Neural progenitor cell (in vitro differentiated cells): ENCODE measurements at places on chromosomes 5 and 9.

GRCh38 chr9:116491219-116491618 is 195.9 kb upstream of the TRIM32 start:
- no peak for DNase-seq

DNA sequence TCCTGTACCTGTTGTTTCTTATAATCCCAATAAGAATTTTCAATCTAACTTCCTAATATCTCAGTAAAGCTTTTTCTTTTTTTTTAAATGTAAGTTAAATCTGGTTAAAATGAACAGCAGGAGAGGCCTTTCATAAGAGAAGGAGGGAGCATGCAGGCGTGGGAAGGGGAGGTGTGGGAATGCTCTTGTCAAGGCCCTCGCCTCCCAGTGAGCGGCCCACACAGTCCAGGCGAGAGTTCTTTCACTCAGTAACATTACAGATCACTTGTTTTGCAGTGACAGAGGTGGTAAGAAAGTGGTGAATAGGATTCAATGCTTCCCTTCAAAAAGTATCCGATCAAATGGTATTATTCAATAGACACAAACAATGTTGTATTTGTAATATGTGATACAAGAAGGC is 125.0 kb downstream of the EPB41L4A start:
- DNase-seq, result peak; percentile 9

GRCh38 chr5:172776235-172776594 is 5.2 kb upstream of the DUSP1 start:
- no peak for DNase-seq

- DNase-seq, result peak; percentile 9
Measured at GRCh38 chr5:2570586-2570985, 180.9 kb downstream of the IRX2 start.

DNA sequence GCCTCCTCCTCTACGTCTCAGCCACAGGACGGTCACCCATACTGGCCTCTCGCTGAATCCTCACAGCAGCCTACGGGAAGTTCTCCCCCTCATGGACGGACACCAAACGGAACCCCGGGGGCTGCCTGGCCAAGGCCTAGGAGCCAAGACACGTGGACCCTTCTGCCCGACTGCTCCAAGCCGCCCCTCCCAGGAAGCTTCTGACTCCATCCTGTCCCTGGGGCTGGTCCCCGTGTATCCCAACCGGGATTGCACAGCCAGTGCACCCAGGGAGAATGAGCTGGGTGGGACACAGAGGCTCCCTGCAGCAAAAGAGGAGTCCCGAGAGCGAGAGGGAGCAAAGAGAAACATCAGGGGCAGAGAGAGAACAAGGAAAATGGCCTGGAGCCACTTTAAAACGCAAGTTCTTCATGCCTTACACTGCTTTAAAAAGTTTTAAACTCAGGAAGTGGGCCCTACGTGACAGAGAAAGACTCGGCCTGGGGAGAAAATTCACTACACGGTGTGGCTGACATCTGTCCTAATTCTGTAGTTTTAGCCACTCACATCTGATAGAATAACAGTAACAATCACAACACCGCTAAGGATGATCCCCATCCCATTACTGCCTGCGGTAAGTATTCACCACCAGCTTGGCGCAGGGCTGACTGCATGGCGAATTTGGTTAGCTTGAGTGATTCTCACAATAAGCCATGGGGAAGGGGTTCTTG is 3.0 kb downstream of the FAM78A start:
- no peak for DNase-seq

DNA sequence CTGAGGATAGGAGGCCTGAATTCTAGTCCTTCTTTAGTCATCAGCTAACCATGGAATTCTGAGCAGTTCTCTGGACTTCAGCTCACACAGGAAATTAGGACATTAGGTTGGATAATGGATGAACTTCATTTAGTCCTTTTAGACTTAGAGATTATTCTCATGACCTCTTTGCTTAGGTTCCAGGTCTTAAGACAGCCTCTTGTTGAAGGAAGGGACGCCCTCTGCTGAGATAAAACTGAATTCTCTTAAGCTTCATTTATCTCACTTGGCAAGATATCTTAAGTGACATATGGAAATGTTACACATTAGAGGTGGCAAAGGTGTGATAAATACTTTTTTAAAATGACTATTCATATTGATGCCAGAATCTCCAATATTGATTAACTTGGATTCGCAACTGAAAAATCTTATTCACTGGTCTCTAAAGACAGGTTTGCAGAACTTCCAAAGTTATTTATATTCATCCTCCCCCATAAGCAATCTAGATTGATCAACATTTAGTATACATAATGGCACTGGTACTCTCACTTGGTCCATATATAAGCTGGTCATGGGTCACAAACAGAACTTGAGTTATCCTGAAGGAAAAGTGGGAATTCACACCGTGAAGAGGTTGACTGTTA is 16.9 kb upstream of the ZNF366 start:
- DNase-seq, result peak; percentile 64

DNA sequence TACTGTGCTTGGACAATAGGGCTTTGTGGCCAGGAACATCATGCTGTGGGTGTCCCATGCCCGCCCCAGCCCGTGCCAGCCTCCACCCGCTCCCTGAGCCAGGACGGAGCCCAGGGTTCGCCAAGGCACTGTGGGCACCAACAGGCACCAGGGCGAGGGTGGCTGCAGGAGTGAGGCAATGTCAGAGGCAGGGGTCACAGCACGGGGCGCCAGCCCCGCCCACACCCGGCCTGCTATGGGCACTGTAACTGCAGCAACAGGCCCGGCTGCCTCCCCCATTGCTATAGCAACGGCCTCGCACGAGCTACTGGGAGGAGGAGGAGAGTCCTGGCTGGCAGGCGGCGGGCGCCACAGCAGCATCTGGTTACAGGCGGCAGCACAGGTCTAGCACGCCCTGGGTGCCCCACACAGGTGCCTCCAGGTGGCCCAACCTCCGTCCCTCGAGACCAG is 2.5 kb downstream of the ABCA2 start:
- DNase-seq, result peak; percentile 43

DNA sequence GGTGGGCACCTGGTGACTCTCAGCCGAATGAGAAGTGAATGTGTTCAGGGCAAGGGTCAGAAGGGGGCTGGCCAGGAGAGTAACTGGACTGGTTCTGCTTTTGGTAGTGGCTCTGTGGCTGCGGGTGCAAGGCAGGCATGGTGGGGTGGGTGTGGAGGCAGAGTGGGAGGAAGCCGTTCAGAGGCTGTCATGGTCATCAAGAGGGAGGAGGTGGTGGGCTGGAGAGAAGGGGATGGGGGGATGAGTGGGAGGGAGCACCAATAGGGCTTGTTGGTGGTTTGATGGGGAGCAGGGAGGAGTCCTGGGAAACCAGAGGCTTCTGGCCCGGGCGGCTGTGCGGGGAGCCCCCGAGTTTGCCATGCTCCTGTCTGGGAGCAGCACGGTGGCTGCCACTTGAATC is 13.3 kb downstream of the FAM163B start:
- no peak for DNase-seq

DNA sequence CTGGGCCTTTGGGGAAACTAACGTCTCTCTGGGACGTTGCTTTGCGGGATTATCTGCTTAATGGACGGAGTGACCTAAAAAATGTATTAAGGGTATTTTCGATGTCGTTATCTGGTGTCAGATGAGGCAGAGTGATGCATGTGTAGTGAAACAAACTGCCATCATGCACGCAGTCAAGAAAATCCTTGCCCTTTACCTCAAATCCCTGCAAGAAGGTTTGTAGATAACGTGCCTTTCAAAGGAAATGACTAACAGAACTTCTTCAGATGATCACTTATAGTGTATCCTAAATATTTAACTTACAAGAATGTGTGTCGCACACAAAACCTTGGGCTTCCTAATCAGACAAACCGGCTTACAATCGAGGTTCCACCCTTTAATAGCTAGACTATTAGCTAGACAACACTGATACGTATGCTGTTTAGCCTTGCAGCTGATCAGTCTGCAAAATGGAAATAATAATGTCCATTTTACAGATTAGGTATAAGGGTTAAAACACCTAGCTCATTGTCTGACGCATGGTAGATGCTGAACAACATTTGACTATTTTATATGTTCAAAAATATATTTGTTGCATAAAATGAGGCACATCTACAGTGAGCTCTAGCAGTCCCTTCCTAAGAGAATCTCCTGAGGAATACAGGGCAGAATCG is 541 bp upstream of the TBCA start:
- DNase-seq, result no peak

DNA sequence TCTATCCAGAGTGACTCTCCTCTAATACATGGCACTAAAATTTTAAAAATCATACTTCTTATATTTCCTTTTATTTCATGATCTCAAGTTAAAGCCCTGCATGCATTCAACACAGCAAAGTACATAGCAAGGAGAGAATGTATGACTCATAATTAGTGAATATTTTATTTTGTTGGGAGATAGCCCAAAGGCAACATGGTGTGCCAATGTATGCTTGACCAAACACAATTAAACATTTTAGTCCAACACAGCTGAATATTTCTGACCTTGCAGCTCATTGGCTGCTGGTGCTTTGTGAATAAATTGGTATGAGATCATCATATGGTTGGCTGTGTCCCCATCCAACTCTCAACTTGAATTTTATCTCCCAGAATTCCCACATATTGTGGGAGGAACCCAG is 103.5 kb downstream of the NPR3 start:
- DNase-seq, result no peak

DNA sequence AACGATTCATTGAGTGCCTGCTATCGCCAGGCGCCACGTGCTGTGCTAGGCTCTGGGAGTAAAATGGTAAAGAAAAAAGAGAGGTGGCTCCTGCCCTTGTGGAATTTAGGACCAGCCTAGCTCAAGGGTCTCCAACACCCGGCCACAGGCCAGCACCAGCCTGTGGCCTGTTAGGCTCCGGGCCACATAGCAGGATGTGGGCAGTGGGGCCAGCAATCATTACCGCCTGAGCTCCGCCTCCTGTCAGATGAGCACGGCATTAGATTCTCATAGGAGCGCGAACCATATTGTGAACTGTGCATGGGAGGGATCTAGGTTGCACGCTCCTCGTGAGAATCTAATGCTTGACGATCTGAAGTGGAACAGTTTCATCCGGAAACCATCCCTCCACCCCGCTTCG is 1.5 kb downstream of the RMRP start:
- DNase-seq, result no peak

DNA sequence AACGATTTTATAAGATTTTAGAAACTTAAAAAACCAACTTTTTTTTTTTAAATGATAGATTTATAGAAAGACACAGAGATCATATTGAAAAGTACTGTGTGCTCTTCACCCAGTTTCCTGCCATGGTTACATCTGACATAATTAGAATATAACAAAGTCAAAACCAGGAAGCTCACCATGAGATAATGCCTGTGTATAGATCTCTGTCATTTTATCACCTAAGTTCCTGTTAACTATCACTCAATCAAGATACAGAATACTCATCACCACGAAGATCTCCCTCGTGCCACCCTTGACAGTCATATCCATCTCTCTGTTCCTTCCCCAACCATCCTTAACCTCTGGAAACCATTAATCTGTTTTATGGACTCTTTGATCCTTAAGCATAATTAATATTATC is 39.1 kb downstream of the POC5 start:
- no peak for DNase-seq

DNA sequence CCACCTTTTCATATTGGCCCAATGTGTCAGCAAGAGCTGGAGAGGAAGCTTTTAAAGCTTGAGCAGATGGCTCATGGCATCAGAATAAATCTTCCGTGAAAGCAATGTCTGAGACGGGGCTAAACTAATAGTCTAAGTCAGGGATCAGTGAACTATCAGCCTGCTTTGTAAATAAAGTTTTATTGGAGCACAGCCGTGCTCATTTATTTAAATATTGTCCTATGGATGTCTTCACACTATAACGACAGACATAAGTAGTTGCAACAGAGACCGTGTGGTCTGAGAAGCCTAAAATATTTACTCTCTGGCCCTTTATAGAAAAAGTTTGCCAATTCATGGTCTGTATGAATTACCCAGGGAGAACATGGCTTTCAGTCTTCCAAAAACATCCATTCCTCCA is 85.6 kb upstream of the SLC44A1 start:
- no peak for DNase-seq

GRCh38 chr9:10366171-10366779 is 246.5 kb downstream of the PTPRD start:
- DNase-seq, result peak; percentile 48

GRCh38 chr5:57341380-57341979 is 141.1 kb downstream of the ACTBL2 start:
- DNase-seq, result no peak

DNA sequence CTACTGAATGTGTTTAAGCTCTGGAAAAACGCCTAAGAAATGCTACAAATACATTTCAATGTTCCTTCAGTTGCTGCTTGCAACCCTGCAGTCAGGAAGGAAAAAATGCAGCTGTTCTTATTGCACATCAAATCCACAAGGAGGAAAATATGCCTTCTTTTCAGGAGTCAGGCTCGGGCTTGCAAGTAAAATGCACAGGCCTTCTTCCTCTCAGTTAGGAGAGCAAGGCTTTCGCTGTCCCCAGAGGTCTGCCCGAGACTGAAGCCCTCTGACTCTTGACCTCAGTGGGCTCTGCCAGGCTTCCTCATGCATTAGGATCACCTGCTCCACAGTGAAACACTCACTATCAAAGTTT is 899 bp upstream of the SHC3 start:
- peak; percentile 38 for DNase-seq

- DNase-seq, result no peak
Measured at GRCh38 chr9:1708219-1708618, 306.9 kb upstream of the SMARCA2 start.

GRCh38 chr9:133396952-133397351 is 20.8 kb downstream of the STKLD1 start:
- peak; percentile 72 for DNase-seq

DNA sequence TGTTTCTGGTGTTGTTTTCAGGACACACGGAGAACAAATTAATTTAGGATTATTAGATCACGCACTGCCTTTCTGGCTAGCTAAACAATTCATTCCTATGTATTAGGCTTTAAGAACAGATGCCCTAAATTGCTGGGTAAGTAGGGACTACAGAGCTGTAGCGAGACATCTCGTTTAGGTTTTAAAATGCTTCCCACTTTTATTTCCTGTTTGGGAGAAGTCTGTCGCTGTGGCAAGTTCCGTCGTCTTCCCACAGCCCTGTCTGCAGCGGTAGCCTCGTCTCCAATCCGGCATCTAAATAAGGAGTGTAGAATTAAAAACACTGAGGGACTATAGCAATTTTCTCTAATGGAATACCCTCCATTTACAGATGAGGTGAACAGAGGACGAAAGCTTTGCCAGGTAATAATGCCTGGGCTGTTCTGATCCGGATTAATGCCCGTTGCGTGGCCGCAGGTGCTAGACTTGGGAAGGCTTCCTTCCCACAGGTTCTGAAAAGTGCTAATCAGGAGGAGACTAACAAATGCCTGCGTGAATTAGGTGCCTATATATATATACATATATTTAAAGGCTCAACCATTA is 1.3 kb upstream of the TRIM36 start:
- DNase-seq, result no peak

DNA sequence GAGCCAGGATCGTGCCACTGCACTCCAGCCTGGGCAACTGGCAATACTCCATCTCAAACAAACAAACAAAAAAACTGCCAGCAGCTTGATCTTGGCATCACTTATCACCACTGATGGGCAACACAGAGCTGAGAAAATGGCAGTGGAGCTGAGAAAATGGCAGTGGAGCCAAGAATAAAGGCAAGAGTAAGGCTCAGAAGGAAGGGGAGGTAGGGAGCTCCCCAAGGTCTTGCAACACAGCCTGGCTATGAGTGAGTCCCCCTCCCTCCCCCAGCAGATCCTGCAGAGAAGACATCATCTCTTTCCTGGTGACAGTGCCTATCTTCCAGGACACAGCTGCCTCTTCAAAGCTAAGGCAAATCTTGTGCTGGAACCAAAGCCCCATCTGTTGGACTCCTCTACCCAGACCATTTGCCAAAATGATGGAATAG is 70.3 kb downstream of the UGCG start:
- no peak for DNase-seq
